ENCODE measurements at places on chromosomes 4 and X.
A peak's percentile ranks its signal among the peaks of the same experiment; 100 is the strongest.

DNA sequence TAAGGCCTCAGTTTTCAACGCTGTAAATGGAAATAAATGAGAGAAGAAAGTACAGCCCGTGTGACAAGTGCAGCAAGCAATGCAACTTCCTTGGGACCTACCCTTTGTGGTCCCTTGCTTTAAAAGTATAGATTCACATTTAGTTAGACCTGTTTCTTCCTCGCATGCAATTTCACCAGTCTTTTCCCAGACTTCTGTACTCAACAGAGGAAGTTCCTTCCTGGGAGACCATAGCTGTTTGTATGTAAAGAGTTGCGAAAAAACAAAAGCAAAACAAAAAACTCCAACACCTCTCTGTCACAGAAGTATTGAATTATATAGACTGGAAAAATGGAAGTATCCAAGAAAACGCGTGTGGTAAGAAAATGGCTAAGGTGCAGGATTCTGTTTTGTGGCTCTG lies 1.1 kb upstream of the IRF2 start:
- DNase-seq, result no peak

DNA sequence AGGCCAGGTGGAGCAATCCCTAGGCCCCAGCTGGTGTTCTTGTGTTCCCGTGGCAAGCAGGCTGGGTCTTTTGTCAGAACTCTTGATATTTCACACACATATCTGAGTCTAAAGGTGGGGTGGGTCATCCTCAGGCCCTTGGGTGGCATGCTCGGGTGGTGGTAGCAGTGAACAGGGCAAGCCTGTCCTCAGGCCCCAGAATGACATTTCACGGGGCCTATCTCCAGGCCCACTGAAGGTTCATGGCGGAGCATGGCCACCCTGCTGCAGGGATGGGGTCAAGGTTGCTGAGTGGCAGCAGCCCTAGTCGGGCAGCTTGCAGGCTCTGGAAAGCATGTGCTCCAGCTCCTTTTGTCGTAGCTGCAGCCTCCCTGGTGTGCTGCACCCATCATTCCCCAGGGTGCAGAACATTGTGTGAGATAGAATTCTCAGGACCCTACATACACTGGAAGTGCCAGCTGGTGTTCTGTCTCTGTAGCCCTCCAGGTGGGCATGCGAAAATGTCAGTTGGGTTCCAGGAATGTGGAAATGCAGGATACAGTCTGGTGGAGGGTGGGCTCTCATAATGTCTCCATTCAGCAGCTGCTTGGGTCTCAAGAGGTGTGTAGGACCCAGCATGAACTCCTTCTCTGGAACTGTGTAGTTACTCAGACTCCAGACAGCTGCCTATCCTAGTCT lies 1571.8 kb downstream of the STIM2 start:
- DNase-seq, result no peak

GRCh38 chr4:142838778-142839177 lies 7.3 kb downstream of the INPP4B start:
- no peak for DNase-seq

DNA sequence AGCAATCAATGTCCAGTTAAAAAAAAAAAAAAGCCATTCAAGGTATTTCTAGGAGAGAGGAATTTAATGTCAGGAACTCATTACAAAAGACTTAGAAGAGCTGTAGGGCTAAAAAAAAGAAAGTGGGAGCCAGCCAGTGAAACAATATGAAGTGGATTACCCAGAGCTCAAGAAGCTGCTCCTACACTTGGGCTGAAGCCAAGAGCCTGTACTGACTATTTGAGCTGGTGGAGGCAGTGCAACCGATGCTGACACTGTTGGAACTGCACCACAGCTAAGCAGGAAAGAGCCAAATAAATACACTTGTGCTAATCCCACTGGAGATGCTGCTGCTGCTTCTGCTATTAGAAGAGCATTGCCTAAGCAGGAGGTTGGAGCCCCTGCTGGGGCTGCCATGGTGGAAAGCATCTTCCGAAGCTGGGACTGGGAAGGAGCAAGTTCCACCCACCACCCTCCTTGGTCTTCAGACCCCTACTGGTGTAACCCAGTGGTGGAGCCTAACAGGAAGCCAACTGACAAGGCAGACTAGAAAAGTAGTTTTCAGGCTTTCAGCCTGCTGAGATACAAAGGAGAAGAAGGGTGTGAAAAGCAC lies 65.4 kb downstream of the CXXC4 start:
- DNase-seq, result no peak

DNA sequence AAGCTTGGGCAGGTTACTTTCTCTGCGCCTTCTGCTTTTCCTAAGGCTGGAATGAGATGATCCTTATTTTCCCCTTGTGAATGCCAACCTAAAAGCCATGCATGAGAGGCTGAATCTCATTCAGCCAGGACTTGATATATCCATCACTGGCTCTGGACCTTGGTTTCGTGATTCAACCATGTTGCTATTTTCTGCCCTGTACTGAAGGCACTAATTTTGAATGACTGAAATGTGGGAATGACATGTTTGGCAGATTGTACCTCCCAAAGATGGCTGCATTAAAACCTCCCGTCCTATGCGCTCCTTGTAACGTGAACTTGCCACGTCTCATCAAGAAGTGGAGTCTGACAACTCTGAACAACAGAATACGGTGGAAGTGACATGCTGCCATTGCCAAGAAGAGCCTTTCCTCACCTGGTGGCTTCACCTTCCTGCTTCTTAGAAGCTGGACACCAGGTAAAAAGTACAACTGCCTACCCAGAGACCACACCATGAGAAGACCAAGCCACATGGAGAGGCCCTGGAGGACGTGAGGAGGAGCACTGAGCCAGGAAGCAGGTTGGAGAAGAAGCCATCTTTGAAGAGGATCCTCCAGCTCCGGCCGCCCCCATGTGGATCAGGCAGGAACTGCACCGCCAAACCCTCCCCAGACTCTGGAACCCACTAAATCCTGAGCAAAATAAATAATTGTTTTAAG lies 174.5 kb downstream of the NSUN7 start:
- no peak for DNase-seq

DNA sequence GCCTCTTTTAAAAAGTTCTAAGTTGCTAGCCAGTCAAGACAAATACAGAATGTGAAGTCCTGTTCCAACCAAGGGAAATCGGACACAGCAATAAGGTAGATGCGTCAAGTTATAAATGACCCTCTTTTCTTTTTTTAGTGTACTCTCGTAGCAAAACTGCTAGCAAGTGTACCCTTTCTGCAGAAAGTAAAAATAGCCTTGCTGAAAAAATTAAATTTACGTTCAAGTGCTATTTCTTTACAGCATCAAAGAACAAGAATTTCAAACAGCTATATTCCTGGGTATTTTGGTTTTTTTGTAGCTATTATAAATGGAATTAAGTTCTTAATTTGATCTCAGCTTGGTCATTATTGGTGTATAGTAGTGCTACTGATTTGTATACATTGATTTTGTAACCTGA lies 119.2 kb downstream of the NAA11 start:
- DNase-seq, result no peak

DNA sequence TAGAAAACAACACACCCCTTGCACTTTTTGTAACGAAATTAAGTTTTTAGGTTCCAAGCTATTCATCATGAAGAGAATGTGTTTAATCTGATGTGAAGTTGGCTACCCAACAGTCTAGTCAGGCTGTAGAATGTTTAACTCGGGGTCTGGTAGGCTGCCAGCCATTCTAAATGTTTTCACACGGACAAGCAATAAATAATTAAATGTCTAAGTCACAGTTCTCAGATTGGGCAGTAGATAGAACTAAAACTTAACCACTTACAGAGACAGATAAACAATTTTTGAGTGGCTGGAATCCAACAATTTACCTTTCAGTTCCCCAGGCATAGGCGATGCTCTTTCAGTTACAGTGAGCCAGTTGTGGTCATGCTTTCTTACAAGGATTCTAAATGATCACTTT lies 66.5 kb downstream of the CHIC2 start:
- no peak for DNase-seq

- DNase-seq, result no peak
Observed at GRCh38 chr4:123553733-123554637, 157.4 kb downstream of the SPRY1 start.

DNA sequence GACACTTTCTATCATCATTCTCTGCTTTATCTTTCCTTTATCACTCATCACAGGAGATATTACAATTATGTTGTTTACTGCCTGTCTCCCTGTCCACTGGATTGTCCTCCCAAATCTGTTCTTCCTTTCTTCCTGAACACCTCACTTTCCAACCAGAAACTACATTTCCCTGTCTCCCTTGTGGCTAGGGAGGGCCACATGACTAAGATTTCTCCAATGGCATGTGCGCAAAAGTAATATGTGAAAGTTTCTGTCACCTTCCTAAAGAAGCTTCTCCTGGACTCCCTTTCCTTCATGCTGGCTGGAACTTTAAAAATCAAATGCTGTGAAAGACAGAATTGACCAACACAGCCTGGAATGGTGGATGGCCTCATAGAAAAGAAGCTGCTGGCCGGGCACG lies 25.8 kb downstream of the ATP11C start:
- DNase-seq, result no peak

- no peak for DNase-seq
Observed at GRCh38 chr4:184380707-184381106, 93.6 kb downstream of the IRF2 start.

GRCh38 chr4:110637408-110638088 lies 14.7 kb upstream of the PITX2 start:
- no peak for DNase-seq

GRCh38 chrX:69361311-69361845 lies 142.7 kb upstream of the NALF2 start:
- no peak for DNase-seq

DNA sequence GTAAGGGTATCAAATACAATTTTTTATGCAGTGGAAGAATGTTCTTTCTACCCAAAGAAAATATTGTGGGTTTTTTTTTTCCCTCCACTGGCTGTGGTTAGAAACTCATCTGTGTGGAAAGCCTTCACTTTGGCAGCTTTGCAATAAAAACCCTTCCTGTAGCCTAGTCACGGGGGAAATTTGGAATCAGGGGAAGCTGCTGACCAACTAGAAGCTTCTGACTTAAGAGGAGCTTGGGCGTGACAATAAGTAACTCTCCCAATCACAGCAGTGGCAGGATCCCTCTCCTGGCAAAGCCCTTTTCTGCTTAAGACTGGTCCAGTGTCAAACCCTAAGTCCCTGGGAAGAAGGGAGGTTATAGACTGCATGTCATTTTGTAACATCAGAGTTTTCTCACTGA lies 87.9 kb downstream of the LRRC66 start:
- DNase-seq, result no peak

- no peak for DNase-seq
Observed at GRCh38 chr4:119286377-119287002, 35.4 kb downstream of the FABP2 start.

DNA sequence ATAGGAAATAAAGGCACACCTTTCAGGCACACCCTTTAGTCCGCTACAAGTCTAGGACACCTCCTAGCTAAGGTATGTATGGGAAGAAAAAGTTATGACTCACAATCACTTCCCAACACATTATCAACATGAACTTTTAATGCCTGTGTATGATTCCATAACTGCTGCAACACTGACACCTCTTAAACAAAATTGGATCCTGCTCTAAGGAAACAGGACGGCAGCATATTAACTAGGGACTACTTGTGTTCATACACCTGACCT lies 2.4 kb upstream of the PPP3CA start:
- no peak for DNase-seq

DNA sequence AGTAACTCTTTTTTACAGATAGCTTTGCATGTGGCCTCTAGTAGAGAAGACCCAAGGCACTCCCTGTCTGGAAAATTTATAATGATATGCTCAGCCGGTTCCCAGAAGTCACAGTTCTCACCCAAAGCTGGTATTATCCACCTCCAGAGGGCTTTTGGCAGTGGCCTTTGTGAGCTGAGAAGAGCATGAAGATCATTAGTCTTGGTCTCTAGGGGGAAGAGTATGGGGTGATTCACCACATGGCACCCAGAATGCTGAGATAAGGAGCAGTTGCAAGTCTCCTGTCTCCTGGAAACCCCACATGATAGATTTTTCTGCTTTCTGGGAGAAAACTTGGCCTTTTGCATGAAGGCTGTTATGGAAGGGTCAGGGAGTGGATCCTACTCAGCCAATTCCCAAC lies 75.4 kb upstream of the PRPS1 start:
- DNase-seq, result no peak

GRCh38 chr4:2302387-2303119 lies 40.6 kb upstream of the MXD4 start:
- DNase-seq, result no peak

GRCh38 chrX:129737916-129738315 lies 863 bp upstream of the XPNPEP2 start:
- no peak for DNase-seq

- DNase-seq, result no peak
Observed at GRCh38 chr4:152947311-152947710, 11.2 kb downstream of the FHDC1 start.

GRCh38 chr4:176762661-176763308 lies 29.9 kb downstream of the VEGFC start:
- no peak for DNase-seq

GRCh38 chr4:11338956-11339782 lies 89.5 kb downstream of the HS3ST1 start:
- peak; percentile 42 for DNase-seq

- no peak for DNase-seq
Observed at GRCh38 chr4:106316773-106317409, 541 bp downstream of the AIMP1 start.

- no peak for DNase-seq
Observed at GRCh38 chr4:185849664-185850550, 37.9 kb upstream of the SORBS2 start.

DNA sequence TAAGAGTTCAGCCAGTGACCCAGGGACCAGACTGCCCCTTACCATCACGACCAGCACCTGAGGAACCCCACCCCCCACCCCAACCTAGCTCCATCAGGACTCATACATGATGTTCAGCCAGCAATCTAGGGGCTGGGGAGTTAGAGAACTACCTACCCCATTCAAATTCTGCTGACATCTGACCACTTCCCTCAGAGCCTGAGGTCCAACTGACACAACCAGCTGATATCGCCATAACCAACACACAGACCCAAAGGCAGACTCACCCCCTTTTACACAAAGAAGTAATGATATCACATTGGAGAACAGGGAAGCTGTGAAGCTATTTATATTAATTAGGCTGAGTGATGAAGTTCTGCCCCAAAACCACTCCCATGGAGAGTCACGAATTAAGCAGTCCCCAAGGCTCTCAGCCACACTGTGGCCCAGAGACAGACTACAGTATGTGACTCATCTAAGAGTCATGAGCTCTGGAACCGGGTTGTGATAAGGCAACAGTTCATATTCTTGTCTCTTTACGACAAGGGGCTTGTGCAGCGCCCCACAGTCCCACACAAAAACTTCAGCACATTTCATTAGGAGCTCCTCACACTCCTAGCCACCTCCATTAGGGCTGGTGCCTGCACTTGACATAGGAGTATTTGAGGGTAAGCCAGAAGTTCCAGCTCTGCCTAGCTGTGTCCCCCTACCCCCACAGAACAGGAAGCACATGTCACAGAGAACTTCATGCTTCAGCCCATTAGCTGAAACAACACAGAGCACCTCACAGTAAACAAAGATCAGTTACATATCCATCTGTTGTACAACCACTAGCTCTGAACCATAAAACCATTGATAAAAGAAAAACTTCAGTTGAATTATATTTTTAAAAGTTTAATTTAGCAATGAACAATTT lies 184.7 kb upstream of the ZCCHC13 start:
- DNase-seq, result no peak

DNA sequence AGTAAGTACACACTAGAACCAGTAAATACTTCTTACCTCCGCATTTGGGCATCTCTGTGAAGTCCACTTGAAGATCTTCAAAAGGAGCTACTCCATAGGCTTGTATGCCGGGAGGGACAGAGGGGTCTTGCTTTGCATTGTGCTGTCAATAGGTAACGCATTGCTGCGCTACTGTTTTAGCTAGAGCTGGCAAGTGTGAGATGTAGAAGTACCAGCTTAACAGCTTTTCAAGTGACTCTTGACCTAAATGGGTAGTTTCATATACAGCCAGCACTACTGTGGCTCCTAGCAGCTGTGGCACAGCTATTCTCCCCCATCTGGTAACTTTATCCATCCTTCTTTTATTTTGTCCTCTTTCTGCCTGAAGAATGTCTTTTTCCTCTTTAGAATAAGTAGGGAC lies 205.3 kb upstream of the KLF8 start:
- DNase-seq, result no peak

Data from NCI-H774 (cell line).